IPS DF 19.7 (cell line): ENCODE measurements at places on chromosomes 3 and 15.

DNA sequence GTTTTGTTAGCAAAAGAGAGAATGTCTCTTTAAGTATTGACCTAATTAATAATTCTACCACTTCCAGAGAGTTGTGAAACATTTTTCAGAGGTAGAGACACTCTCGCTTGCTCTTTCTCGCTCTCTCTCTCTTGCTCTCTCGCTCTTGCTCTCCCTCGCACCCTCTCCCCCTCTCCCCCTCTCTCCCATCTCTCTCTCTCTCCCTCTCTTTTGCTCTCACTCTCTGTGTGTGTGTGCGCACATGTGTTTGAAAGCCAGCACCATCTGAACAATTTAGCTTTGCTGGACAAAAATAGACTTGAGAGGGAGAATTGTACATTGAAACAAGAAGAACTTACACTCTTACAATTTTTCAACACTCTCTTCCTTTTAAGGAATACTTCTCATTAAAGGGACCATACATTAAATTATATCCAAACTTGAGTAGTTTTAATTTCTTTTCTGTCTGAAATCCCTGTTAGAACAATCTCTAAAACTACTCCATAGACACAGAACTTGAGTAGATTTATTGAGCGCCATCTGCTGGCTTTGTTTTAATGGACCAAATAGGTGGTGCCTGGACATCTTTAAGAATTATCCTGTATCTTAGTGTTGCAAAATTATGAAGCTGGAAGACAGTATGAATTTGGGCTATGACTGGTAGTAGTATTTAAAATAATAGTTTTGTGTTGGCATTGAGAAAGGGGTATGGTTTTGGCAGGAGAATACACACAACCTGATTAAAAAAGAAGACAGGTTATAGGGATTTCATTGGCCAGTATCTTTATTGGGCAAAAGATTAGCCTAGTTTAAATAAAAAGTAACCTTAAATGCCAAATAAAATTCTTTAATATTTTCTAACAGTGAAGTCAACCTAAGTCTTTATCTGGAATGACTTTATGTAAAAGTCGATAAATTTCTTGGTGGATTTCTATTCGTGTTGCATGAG is 124.6 kb downstream of the AKAP13 start:
- no peak for DNase-seq

GRCh38 chr15:60814062-60814461 is 335.1 kb upstream of the ICE2 start:
- no peak for DNase-seq

DNA sequence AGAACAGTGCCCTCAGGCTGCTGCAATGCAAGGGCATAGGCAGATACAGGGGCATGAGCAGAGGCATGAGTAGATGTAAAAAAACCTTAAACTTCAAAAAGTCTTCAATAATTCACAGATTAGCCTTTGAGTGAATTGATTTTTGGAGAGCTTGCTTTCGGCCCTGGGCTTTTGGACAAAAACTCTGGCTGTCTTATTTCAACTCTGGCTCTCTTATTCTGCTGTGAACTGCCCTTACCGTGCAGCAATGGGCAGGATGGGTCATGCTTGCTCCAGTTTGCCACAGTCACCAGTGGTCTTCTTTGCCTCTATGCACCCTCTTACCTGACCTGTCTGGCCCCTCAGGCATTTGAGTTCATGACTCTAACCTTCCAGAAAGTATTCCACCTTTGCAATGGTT is 555.7 kb downstream of the MAGI1 start:
- no peak for DNase-seq

DNA sequence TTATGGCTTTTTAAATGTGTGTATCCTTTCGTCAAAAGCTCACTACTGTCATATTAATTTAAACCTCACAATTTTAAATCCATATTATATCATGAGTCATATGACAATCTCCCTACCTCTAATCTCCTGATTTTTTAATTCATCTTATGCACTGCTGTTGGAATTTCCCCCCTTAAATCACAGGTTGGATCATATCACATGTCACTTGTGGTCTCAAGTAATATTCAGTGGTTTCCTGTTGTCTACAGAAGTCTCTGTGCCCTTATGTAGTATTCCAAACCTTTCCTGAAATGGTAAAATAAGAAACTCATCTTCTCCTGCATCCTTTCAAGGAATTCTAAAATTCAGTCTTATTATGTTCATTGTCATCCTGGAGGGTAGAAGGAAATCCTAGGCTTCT is 116.0 kb upstream of the CBLB start:
- DNase-seq: no peak

DNA sequence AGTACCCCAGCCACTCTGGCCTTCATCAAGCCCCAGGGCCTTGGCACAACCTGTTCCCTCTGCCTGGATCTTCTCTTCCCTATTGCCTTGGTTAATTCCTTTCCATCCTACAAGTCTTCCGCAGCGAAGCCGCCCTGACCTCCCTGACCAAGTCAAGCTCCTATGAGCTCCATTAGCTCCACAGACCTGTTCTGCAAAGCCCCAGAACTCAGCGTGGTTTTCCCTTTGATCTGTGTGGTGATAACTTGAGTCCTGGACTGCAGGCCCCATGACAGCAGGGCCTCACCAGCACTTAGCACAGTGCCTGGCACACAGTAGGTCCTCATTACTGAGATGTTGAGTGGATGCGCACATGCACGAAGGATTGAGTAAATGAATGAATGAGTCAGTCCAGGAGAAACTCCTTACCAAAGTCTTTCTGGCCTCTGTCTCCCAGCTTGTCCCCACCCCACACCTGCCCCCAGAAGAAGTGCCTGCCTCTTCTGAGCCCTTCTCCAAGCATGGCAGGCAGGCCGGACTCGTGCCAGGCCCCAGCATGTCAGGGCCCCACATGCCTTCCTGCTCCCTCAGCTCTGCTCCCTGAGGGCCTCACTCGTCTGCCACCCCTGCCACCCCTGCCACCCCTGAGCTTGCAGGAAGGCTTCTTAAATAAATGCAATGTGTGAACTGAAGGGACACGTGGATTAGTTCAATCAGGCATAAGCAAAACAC is 6.3 kb downstream of the ANPEP start:
- DNase-seq: no peak

DNA sequence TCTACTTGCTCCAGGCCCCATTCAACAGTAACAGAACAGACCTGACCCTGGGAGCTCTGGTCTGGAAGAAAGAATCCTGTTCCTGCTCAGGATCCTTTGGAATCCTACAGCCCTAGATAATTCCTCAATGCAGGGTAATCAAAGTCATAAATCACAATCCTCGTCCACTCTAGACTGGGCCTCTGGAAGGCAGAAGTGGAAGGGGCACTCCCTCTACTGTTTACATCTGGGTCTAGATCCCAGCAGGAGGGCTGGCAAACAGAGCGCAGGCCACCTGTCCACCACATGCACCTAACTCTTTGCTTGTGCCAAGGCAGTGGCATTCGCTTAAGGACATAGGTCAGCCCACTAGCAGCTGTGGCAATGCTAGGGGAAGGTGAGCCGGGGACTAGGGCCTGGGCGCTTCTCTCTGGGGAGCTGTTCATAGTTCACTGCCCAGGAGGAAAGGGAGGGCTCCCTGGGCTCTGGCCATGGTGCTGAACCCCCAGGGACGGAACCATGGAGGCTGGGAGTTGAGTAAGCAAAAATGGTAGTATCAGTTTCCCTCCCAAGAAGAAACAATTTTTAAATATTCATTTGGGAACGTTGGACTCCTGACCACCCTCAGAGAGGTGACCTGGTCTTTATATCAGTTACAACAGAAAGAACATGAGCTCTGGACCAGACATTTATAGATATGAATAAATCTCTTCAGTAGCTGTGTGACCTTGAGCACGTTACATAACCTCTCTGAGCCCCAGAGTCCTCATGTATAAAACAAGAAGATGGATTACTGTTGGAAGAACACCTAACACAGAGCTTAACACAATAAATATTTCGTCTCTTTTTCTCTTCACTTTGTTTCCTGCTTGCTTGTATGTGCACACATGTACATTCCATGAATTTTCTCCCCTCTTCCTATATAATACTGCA is 90.2 kb downstream of the NTRK3 start:
- DNase-seq: peak; percentile 3

GRCh38 chr15:101028772-101029438 is 109.7 kb downstream of the LRRK1 start:
- no peak for DNase-seq

DNA sequence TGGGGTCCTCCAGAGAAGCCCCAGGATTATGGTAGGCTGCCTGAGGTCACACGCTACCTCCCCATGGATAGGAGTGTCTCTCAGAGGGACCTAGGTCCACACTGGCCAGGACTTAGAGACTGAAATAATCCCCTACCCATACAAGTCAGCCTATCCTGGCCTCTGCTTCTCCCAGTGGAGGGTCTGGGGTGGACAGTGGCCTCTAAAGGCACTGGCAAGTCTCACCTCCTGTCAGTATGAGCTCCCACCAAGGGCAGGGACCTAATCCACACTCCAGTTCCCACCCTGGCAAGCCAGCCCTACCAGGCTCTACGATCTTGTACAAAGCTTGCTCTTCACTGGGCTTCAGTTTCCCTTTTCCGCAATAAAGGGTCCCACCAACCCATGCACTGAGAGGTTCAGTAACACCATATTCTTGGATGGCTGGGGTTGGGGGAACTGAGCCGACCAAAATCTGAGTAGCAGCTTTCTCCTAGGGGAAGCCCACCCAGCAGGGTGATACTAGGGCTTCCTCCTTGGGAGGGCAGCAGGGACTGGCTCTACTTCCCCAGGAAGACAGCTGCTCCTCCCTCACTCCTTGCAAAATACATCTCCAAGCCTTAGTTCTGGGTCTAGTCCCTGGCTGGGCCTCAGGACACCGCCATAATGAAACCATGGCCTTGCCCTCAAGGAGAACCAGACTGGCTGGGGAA is 2.4 kb downstream of the CISH start:
- no peak for DNase-seq

GRCh38 chr3:24110051-24110450 is 165.0 kb downstream of the NR1D2 start:
- no peak for DNase-seq

- DNase-seq: no peak
These were observed 6.6 kb upstream of the SSR3 start for GRCh38 chr3:156561533-156561932.

- DNase-seq: no peak
These were observed 80.9 kb downstream of the RAP2B start for GRCh38 chr3:153242896-153243295.

DNA sequence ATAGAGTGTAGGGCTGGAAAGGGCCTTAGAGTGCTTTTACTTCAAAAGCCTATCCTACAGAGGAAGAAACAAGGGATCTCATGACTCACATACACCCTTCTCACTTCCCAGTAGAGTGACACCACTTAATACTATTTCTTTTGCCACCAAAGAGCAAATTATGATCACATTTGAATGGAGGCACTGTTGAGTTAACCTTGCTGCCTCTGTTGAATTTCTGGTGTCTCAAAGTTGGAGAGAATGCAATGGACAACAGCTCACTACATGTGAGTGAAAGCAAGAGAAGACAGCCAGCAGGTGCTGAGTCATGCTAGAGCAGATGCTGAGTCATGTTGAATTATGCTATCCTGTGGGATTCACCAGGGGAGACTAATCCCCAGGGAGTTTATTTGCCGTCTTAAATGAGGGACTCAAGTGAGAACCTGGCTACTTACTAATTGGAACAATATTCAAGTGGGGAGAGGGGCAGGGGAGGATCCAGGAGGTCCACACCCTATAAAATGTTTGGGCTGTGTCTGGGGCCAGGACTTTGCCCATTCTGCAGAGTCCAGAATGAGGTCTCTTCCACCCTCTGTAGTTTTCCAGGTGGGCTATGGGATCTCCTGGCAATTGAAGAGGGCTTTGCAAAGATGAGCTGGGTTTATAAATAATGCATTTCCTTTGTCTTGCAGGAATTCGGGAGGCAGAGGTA is 35.8 kb downstream of the ST8SIA2 start:
- DNase-seq: no peak

GRCh38 chr3:126983653-126984390 is 907 bp downstream of the PLXNA1 start:
- DNase-seq: no peak

- no peak for DNase-seq
These were observed 27.5 kb downstream of the ANXA2 start for GRCh38 chr15:60370105-60370868.

DNA sequence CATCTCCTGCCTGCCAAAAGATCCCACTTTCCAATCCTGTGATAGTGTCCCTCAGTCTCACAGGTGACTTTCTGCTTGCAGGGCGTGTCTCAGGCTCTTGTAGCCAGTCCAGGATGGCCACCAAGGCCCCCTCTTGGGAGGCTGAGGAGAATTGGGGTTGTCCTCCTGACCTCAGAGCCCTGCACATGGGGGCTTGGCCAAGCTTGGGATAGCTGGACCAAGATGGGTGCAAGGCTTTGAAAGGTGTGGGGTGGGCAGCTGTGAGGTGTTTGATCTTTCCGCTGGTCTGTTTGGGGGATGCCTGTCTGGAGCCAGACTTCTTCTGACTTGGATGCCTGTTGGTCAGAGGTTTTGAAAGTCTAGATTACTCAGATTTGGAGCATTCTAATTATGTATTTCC is 12.0 kb upstream of the CPNE9 start:
- DNase-seq: no peak

DNA sequence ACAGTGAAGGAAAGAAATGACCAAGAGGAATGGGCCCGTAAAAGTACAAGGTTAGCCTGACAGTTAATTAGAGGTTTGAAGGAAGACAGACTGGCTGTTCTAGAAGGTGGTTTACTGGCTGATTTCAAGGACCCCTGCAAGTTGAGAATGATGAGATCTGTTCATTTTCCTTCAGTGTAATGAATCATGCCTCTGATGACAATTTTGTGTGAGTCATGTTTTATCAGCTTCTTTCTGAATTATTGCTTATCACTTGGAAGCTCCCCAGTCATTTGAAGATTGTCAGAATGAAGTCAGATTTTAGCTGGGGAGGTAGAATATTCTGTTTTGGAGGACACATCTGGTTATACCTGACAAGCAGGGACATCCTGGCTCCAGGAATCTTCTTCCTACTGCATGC is 50.6 kb downstream of the DRD3 start:
- DNase-seq: no peak

DNA sequence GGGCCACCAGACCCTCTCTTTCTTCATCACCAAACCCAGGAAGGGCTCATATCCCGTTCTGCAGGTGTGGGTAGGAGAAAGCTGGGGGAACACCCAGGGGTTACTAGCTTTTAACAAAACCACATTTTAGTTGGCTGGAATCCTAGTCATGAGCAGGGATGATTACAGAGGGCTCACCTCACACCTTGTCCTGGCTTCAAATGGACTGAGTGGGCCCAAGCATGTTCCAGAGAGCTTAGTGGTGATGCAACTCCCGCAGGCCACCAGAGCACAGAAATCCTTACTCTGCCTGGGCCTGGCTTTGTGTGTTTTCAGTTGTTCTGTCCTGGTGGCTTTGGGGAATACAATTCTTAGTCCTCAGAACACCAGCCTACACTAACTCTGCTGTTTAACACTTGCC is 56.8 kb upstream of the RYK start:
- DNase-seq: no peak
